Activated CD8-positive, alpha-beta memory T cell treated with anti-CD3 and anti-CD28 coated beads, Interleukin-2, amount 10 ng/mL, durations not matched to agents 7 days and 5 days (primary cell): ENCODE measurements at places on chromosomes 12 and 14. TPM values are rescaled to one million over a fixed set of nuclear protein-coding genes. Genes with fewer than 3 reads are reported as not detected.

Gene DUSP6
- total RNA-seq = 76.3 TPM

Gene LRP1-AS
- total RNA-seq = not detected

Gene DYRK2
- total RNA-seq = 46.6 TPM

DNA sequence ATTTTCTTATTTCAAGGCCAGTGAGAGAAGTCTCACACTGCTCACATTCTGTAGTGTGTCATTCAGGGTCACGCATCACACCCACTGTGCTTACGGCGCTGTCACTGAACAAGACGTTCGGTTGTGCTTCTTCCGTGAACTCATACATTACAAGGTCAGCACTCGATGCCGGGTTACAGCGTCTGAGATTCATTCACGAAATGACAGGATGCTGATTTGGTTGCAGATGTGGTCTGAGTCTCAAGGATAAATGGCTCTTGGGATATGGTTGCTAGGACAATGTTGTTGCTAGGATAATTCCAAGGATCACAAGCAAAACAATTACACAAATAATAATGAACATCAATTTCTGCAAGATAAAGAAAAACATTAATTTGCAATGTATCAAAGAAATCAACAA lies 47.4 kb downstream of the STX2 start:
- H3K27ac ChIP-seq = no peak overlapping the region
- H3K27me3 ChIP-seq = no peaks in the 10 kb centered on the region
- no peak for DNase-seq

DNA sequence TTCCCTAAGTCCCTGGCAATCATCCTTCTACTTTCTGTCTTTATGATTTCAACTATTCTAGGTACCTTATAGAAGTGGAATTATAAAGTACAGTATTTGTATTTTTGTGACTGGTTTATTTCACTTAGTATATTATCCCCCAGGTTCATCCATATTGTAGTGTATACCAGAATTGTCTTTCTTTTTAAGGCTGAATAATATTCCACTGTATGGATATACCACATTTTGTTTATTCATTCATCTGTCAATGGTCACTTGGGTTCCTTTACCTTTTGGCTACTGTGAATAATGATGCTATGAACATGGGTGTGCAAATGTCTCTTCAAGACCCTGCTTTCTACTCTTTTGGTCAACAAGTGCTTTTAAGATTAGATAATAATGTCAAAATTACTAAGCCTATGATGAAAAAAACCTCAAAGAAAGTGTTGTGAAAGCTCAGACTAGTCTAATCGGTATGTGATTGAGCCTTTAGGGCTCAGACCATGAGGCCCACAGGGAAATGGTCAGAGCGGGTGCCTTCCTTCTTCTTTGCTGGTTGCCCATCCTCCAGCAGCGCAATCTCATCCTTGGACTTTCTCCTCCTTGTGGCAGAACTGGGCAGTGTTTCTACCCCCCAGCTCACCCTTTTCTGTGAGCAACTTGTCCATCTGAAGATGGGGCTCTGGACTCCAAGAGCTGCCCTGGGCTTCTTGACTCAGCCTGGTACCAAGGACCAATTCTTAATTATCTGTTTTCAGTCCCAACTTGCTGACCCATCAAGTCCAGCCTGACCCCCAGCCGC lies 105.4 kb downstream of the TTC8 start:
- no peaks in the 10 kb centered on the region for H3K4me1 ChIP-seq
- no peak for DNase-seq
- no peaks in the 10 kb centered on the region for H3K36me3 ChIP-seq
- no peak overlapping the region for H3K27ac ChIP-seq
- H3K4me3 ChIP-seq = no peak overlapping the region

DNA sequence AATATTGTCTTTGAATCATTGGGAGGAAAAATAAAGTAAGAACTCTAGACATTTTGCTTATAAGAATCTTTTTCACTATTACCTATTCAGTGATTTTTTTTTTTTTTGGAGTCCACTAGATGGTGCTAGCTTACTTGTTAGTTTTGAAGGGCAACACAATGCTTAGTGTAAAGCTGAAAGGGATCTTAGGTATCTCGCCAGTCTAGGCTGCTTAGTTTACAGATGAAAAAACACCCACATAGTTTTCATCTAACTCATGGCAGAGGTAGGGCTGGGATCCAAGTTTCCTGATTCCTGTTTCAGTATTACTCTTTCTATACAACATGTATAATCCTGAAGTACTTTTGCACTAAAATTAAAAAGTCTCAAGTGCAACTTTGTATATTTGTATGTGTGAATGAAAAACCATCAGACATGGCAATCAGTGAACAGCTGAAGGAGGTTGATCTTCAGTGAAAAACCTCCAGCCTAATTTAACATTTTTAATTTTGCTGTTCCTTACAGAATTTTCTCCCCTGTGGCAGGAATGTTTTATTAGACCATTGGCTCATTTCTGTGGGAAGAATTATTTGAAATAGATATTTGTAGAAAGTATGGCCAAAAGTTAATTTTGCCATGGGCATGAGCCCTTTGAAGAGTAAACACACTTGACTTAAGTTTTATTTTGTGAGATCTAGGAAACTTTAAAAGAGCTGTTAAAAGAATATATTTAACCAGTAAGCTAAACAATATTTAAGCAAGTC lies 40.7 kb downstream of the LRRIQ1 start:
- no peaks in the 10 kb centered on the region for H3K27me3 ChIP-seq
- H3K4me3 ChIP-seq = no peak overlapping the region
- no peaks in the 10 kb centered on the region for H3K36me3 ChIP-seq
- H3K27ac ChIP-seq = no peak overlapping the region

GRCh38 chr12:14885718-14886221 lies at the start of gene MGP:
TSS of gene MGP (minus strand) at chr12:14885854. CDS start at chr12:14885791, 63 bp downstream.
- peaks cover 16% of the 10 kb centered on the region for H3K4me1 ChIP-seq
- no peak for DNase-seq
- peaks cover 38% of the 10 kb centered on the region for H3K27me3 ChIP-seq
- H3K27ac ChIP-seq = no peak within 1 kb of the TSS
- no peak within 1 kb of the TSS for H3K4me3 ChIP-seq
- peaks cover 5% of the 10 kb centered on the region for H3K36me3 ChIP-seq

DNA sequence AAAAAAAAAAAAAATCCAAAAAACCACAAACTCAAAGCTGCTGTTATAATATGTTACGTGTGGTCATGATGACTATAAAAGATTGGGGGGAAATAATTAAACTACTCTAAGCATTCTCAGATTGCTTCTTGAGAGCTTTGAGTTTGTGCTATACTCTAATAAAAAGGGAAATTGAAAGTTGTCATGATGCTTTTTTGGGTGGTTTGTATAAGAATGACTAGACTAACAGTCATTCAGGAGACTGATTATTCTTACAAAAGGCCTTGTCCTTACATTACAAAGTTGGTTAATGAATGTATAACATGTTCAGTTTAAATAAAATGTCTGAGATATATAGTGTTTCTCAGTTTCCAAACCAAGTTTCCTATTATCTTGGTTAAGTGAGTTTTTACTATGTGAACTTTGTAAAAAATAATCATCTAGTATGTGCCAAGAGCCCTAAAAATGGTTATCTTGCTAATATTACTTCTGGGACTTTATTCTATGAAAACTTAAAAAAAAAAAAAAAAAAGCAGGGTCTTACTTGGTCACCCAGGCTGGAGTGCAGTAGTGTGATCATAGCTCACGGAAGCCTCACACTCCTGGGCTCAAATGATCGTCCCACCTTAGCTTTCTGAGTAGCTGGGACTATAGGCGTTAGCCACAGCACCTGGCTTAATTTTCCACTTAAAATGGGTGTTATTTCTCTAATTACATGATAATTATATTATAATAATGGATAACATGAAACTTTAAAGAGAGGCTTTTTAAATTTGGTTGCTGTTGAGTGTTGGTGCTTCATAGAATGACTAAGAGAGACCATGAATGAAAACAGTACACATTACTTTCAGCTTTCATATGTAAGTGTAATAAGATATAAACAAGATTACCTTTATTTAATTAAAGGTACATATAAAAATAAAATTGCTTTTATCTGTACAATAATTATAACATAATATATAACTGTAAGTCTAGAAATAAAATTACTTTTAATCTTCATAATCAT lies 459.6 kb upstream of the RGS6 start:
- H3K4me1 ChIP-seq = peaks cover 45% of the 10 kb centered on the region
- no peak for DNase-seq
- H3K4me3 ChIP-seq = no peak overlapping the region
- peaks cover 20% of the 10 kb centered on the region for H3K36me3 ChIP-seq
- no peak overlapping the region for H3K27ac ChIP-seq
- H3K27me3 ChIP-seq = no peaks in the 10 kb centered on the region

DNA sequence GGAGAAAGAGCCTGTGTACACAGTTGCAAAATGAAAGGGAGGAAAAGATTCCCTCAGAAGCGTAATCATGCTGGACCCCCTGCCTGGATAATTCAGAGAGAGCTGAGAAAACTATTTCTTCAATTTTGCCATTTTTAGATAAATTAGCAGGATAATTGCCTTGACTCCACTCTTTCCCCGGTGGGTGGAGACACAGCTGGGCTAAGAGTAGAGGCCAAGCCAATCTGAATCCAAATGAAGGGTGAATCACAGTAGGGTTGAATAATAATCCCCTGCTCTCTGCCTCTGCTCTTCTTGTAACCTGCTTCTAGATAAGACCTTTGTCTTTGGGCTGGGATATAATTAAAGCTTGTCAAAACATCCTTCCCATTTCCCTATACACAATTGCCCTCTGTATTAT lies 150.1 kb downstream of the CAPZA3 start:
- H3K27me3 ChIP-seq = peaks cover 2% of the 10 kb centered on the region
- no peak overlapping the region for H3K27ac ChIP-seq
- H3K36me3 ChIP-seq = no peaks in the 10 kb centered on the region
- no peaks in the 10 kb centered on the region for H3K4me1 ChIP-seq
- H3K4me3 ChIP-seq = no peak overlapping the region
- DNase-seq = no peak

GRCh38 chr12:97461553-97461952 lies 1.1 kb upstream of the RMST start:
- no peak overlapping the region for H3K4me3 ChIP-seq
- no peak for DNase-seq
- no peaks in the 10 kb centered on the region for H3K36me3 ChIP-seq
- H3K27ac ChIP-seq = no peak overlapping the region

GRCh38 chr12:45049912-45050750 lies 768 bp downstream of the DBX2 start:
- no peak for DNase-seq
- H3K27ac ChIP-seq = no peak overlapping the region
- peaks cover 70% of the 10 kb centered on the region for H3K27me3 ChIP-seq
- peaks cover 7% of the 10 kb centered on the region for H3K4me1 ChIP-seq

GRCh38 chr14:105865904-105866840 lies 339.8 kb downstream of the TMEM121 start:
- no peak overlapping the region for H3K27ac ChIP-seq
- no peak overlapping the region for H3K4me3 ChIP-seq
- H3K36me3 ChIP-seq = no peaks in the 10 kb centered on the region
- H3K4me1 ChIP-seq = peaks cover 18% of the 10 kb centered on the region
- DNase-seq = peak; percentile 37
- peaks cover 7% of the 10 kb centered on the region for H3K27me3 ChIP-seq

GRCh38 chr12:19048943-19049342 lies 80.6 kb upstream of the PLEKHA5 start:
- no peaks in the 10 kb centered on the region for H3K4me1 ChIP-seq
- no peak for DNase-seq
- no peaks in the 10 kb centered on the region for H3K27me3 ChIP-seq
- H3K36me3 ChIP-seq = no peaks in the 10 kb centered on the region

GRCh38 chr14:71076462-71077092 lies 169.3 kb downstream of the PCNX1 start:
- peaks cover 14% of the 10 kb centered on the region for H3K4me1 ChIP-seq
- no peak overlapping the region for H3K27ac ChIP-seq
- no peak for DNase-seq
- H3K4me3 ChIP-seq = no peak overlapping the region
- H3K27me3 ChIP-seq = no peaks in the 10 kb centered on the region
